Stimulated activated CD4-positive, alpha-beta T cell treated with anti-CD3 and anti-CD28 coated beads, TNF-alpha, amount 100 ng/mL, for 1 hour (primary cell): ENCODE measurements at places on chromosomes 3 and 15.
A peak's percentile ranks its signal among the peaks of the same experiment; 100 is the strongest.

- no peak for DNase-seq
Observed at GRCh38 chr3:177591379-177591778, 394.1 kb upstream of the TBL1XR1 start.

- DNase-seq, result no peak
Observed at GRCh38 chr3:15324379-15324808, 8.0 kb downstream of the SH3BP5 start.

DNA sequence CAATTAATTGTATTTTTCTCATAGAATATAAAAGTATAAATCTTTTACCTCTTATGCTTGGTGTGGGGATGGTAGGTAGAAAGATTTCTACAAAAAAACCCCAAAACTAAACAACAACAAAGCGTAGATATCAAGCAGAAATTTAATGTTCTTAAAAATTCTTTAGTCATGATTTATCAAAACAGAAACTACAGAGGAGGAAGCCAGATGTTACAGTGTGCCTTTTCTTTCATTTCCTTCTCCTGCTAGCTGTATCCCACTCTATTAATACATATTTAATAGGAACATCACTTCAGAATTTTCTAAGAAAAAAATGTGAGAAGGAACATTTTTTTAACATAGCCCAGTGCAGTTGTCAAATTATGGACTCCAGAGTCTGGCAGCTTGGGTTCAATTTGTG is 420.6 kb downstream of the TUSC7 start:
- no peak for DNase-seq

GRCh38 chr3:124607163-124607562 is 123.1 kb upstream of the UMPS start:
- DNase-seq, result no peak

DNA sequence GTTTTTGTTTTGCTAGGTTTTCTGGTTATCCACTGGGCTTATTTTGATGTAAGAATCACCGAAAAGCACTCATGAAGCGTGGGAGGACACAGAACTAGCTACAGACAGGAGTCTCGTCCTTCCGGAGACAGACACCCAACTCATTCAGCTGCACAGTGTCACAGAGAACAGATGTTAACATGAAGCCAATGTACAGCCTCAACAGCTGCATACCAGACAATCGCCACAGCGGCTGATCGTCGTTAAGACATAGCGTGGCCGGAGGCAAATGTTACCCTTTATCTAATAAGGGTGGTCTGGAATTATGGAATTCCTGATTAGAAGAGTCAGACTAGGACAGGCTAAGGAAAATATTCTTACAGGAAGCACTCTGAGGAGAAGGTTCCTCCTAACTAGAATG is 1.1 kb upstream of the PYGO1 start:
- DNase-seq, result no peak

DNA sequence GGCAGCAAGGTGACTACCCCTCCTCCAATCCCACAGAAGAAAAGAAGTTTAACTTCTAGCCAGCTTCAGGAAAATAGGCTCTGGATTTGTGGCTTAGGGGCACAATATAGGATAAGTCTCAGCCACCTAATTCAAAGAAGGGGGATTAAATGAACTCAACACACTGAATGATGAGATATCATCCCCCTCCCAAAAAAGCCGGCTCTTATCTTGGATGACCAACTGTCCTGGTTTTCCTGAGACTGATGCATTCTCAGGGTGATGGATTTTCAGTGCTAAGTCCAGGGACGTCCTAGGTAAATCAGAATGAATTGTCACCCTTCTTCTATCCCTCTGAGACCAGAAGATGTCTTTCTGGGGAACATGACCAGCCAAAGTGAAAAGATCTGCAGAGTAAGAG is 487.0 kb upstream of the PROK2 start:
- no peak for DNase-seq

DNA sequence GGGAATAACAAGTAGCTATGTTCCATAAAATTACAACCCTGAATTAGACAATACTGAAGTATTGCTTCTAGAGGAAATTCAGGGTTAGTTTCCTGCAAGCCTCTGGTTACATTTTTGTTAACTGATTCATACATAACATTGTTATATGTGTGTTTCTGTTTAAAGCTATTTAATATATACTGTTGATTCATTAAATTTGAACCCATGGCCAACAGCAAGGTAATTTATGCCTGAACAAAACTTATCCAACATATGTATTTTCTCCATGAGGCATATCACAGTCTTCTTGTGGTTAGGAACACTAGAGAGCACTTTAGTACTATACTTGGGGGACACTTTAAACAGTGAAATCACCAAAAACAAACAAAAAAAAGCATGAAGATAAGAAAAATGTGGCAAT is 47.7 kb upstream of the PTX3 start:
- DNase-seq, result no peak

GRCh38 chr3:133956982-133957381 is 61.3 kb upstream of the RAB6B start:
- no peak for DNase-seq

DNA sequence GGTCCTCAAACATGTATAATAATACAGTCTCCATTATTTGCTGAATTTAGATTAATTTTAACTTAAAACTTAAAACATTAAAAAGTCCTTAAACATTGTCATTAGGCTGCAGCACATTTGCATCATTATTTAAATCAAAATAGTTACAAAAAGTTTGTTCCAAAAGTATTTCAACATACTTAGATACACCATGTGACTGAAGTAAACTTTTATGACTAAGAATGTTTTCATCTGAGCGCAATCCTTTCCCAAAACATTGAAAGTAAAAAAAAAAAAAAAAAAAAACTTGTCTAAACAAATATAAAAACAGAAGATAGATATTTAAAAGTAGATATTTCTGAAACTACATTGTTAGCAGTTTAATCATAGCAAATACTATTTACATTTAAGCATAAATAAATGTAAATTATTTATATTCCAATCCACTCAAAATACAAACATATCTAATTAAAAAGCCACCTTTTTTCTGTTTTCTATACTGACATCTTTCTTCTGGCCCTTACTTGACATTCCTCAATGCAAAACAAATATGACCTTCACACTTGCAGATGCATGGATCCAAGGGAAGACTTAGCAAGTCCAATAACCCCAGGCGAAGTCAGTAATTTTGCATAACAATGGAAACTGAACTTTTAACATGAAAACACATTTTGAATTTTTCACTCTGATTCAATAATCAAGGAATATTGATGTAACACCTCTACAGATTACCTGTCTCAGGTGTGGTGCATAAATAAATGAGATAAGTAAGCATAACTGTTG is 10.3 kb downstream of the FAM227B start:
- no peak for DNase-seq

- DNase-seq, result no peak
Observed at GRCh38 chr15:76711351-76711827, 193.8 kb downstream of the SCAPER start.

DNA sequence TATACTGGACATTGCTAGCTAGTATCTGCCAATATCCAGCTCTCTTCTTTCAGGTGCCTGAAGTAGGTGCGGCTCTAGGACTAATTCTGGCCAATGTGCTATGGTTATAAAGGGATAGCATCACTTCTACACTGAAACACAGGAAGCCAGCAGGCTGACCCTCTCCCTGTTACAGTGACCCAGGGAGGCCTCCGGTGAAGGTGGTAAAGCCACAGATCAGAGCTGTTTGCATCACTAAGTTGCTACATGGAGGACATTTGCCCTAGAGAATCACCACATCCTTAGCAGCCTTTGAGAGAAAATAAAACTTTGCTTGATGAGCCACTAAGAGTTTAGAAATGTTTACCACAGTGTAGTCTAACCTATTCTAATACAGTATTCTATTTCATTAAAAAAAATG is 161.4 kb downstream of the CHST2 start:
- no peak for DNase-seq

DNA sequence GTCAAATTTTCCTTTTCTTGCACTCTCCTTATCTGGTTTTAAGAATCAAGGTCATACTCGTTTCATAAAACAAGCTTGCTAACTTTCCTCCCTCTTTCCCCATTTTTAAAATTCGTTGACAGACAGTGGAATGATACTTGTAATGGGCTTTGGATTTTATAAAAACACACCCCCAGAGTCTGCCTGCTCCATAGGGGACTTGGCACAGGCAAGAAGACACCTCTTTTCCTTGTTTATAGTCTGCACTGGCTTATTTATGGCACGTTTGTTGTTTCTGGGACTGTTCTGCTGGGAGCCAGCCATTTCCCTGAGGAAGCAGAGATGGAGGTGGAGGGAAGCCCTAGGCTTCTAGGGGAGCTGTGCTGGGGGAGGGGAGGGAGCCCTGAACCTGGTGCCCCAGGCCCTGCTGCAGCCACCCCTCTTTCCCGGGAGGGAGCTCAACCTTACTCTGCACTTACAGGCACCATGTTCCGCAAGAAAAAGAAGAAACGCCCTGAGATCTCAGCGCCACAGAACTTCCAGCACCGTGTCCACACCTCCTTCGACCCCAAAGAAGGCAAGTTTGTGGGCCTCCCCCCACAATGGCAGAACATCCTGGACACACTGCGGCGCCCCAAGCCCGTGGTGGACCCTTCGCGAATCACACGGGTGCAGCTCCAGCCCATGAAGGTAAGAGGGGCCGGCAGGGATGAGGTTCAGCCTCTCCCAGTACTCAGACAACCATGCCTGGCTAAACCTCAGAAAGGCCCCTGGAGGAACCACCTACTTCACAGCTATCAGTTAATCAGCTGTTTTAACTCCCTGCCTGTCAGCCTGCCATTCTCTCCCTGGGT is 18.3 kb downstream of the ANKRD63 start:
- DNase-seq, result no peak

GRCh38 chr15:65828585-65828984 is 36.5 kb upstream of the DENND4A start:
- DNase-seq, result no peak

- no peak for DNase-seq
Observed at GRCh38 chr3:138051947-138052802, 42.2 kb downstream of the CLDN18 start.

DNA sequence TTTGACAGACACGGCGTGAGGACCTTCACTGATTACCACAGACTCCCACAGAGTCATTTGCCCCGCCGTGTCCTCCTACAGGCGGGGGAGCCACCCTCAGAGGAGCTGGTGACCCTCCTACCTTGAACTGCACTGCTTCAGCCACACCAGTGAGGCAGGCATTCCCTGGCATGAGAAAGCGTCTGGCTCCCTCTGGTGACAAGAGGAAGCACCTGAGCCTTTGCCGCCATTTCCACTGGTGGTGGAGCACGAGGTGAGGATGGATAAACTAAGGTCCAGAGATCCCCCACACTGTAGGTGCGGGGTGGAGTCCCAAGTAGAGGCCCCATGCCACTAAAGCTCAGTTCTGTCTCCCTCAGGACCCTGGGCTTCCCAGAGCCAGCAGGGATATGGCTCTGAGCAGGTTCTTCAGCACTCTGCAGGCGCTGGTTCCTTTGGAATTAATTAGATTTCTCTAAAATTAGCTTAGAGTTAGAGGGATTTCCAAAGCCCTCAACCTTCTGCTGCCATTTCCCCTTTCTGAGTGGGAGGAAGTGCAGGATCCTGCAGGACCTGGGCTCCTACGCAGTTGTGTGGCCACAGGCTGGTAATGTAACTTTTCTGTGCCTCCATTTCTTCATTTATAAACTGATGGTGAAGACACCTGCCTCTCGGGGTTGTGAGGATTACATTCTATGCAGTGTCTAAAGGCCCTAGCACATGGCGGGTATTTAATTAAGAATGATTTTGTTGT is 224.0 kb downstream of the SLCO3A1 start:
- peak; percentile 42 for DNase-seq

GRCh38 chr15:44530653-44531052 is 6.3 kb upstream of the EIF3J start:
- no peak for DNase-seq

- no peak for DNase-seq
Observed at GRCh38 chr3:189862385-189862998, 231.3 kb downstream of the TP63 start.

- DNase-seq, result peak; percentile 13
Observed at GRCh38 chr15:51649659-51650521, 27.3 kb upstream of the DMXL2 start.

DNA sequence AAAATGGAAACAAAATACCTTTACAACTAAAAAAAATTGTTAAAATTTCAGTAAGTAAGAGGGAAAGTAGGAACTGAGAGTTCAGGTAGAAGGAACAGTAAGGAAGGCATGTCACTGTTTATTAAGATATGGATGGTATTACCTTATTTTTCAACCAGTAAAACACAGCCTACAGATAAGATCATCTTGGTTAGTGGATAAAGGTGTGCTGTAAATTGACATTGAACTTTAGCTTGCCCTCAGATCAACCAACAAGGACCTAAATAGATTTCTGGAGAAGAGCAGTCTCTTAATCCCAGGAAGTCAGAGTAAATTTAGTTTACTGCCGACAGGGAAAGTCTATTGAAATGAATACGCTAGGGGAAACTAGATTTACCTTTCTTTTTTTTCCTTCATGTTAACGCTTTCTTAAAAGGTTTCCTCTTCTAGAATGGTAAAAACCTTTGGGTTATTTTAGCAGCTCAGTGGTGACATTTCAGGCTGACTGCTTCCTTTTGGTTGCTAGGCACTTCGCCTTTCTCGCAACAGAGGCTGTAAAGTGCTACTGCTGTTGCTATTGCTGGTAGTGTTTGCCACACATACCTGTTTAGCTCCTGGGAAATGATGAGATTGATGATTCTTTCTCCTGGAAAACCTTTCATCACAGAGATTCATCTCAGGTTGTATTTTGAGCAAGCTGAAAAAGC is 12.9 kb downstream of the DZIP3 start:
- no peak for DNase-seq

DNA sequence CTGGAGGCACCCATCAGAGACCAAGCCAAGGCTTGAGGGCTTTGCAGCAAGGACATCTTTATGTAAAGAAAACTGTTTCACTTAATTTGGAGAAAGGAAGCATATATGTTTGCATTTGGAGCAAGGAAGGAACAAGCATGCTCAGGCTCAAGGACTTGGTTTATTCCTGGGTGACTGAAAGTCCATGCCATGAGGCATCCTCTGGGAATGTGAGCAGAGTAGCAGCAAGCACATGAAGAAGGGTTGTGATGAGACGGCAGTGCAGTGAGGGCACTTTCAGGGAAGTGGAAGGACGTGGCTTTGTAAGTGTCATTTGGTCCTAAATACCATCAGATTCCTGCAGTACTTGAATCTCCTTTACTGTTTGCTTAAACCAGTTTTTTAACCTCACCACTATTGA is 26.8 kb downstream of the POLG start:
- DNase-seq, result no peak

GRCh38 chr3:14565868-14566588 is 25.9 kb upstream of the GRIP2 start:
- DNase-seq, result no peak

DNA sequence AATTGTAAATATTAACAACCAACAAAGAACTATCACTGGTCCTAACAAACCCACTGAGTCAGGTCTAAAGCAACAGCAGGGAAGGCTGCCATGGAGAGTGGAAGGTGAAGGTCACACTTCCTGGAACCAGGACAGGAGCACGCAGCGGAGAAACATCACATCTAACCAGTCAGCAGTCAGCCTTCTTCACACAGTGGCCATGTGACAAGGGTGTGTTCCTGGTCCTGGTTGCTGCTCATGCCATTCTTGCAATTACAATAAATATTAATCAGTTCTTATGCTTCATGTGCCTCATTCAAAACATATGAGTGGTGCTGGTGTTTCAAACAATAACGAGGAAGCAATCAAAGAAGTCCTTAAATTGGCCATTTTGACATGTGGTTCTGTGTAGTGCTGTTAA is 162.8 kb downstream of the ARRDC4 start:
- no peak for DNase-seq
